NCI-H187 (cell line): ENCODE measurements at places on chromosomes 16 and 17.

DNA sequence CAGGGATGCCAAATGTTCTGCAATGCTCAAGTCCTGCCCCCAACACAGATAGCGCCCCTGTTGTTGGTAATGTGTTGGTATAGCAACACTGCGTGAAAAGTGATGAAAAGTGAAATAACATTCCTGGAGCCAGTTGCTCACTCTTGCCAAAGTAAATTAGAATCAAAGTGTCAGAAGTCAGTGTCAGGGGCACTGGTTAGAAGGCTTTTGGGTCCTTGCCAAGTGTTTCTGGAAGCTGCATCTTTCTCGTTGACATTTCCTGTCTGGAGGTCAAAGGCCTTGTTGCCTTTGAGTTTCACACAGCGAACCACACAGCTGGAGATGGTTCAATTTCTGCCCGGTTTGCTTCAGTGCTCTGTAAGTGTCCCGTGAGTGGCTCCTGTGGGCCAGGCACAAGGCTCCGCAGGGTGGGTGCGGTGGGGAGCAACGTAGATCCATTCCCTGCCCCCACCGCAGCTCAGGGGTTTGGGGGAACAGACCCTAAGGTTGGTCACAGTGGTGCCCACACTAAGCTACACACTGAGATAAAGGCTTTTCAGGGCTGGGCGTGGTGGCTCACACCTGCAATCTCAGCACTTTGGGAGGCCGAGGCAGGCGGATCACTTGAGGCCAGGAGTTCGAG lies 3.6 kb upstream of the SLC16A5 start:
- DNase-seq: no peak

DNA sequence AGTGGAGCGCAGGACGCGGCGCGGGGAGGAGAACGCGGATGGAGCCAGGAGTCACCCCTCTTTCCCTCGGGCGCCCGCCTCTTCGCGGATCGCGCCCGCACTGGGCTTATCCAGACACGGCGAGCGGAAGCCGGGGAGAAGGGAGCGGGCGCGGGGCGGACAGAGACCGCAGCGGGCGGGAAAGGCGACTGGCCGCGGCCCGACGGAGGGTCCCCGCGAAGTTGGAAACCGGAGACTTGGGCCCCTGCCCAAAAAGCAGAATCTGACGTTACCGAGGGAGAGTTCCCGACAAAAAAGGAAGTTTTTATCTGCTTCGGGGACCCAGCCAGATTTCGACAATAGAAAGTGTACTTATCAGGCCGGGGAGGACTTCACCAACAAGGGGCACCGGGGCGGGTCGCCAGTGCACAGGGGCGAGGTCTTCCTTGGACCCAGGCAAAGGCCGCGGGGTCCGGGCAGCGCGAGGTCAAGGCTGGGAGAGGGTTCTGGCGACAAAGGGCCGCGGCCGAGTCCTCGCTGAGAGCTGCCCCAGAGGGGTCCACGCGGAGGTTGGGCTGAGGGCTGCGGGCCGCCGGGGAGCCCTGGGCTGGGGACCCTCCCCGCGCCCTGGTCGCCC lies 519 bp downstream of the ST6GALNAC2 start:
- DNase-seq: no peak

DNA sequence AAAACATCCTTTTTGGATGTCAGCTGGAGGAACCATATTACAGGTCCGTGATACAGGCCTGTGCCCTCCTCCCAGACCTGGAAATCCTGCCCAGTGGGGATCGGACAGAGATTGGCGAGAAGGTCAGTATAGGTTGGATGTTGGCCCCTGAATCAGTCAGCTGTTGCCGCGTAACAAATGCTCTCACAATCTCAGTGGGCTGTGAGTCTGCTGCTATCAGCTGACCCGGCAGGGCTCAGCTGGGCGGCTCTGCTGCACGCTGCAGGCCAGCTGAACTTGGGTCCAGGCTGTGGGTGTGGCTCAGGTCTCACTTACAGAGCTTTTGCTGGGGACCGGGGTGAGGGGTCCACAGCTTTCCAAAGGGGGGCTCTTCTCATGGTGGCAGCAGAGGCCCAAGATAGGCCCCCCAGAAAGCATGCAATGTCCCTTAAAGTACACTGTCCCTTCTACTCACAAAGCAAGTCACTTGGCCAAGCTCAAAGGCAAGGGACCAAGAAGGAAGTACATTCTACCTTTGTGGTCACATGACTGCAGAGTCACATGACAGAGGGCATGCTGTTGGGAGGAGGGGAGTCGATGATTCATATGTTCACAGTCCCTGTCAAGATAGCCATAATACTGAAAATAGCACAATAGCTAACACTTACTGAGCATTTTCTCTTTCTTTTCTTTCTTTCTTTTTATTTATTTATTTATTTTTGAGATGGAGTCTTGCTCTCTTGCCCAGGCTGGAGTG lies 134.2 kb downstream of the ABCC1 start:
- no peak for DNase-seq

DNA sequence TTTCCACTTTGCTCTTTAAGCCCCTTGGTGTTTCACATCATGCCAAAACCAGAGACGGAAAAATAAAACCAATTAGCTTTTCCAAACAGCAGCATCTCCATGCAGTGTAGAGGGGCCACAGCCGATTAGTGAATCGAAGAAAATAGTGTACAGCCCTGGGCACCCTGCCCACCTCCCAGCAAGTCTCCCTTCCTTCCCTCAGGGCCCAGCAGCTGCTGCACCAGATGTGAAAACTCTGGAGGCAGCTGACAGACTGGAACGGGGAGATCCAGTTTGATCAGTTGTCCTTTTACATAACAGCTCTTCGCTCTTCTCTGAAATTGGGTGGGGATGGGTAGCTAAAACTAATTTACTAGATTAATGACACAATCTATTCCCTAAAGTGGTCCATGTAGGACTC lies 19.3 kb downstream of the TMEM11 start:
- DNase-seq: no peak

- no peak for DNase-seq
These were observed 105.8 kb upstream of the METRNL start for GRCh38 chr17:82973456-82974135.

- no peak for DNase-seq
These were observed 7.3 kb upstream of the CAPNS2 start for GRCh38 chr16:55559233-55559632.

DNA sequence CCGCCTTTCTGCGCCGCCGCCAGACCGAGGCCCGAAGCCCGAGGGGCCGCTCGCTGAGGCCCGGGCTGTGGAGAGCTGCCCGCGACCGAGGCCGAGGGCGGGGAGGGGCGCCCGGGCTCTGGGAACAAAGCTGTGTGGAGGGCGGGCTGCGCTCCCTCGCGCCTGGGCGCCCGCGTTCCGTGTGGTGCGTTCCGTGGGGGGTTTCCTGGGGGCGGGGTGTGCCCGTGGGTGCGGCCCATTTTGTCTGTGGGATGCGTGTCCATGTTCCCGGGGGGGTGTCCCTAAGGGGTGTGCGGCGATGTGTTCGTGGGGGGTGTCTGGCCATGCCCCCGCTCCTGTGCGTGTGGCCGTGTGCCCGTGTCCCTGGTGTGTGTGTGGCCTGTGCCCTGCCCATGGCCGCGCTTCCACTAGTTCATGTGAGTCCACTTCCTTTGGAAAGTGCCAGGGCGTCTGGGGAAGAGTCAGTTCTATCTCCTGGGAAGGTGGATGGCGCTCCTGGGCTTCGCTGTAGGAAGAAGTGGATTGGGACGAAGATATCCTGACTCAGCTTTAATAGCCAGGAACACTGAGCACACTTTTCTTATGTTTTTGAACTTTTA lies 520 bp downstream of the JPT2 start:
- no peak for DNase-seq

DNA sequence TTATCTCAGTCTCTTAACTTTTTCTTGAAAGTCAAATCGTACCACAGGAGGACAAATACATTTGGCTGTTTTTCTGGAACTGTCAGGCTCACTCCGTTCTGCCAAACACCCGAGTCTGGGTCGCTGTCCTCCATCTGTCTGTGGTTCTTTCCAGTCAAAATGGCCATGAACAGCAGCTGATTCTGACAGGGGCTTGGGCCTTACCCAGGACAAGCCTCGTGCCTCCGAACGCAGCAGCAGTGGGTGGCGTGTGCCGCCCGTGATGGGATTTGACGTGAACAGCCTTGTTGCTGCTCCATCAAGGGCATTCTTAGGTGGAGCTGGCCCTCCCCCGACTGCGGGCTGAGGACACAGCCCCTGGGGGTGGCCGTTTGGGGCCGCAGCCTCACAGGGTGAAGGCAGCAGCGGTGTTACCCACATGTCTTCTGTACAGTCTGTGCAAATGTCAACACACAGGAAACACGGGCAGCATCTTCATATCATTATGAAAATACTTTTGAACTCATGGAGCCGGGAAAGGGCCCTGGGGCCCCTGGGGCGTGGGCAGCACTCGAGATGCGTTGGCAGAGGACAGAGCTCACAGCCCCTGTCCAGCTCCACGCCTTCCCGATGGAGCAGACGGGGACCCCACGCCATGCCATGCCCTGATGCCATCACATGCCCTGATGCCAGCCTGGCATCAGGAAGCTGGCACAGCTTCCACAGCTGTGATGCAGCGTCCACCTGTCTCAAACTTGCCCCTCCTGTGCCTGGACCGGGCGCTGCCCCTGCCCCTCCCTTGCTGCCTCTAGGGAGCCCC lies 8.6 kb upstream of the ACSF3 start:
- no peak for DNase-seq

DNA sequence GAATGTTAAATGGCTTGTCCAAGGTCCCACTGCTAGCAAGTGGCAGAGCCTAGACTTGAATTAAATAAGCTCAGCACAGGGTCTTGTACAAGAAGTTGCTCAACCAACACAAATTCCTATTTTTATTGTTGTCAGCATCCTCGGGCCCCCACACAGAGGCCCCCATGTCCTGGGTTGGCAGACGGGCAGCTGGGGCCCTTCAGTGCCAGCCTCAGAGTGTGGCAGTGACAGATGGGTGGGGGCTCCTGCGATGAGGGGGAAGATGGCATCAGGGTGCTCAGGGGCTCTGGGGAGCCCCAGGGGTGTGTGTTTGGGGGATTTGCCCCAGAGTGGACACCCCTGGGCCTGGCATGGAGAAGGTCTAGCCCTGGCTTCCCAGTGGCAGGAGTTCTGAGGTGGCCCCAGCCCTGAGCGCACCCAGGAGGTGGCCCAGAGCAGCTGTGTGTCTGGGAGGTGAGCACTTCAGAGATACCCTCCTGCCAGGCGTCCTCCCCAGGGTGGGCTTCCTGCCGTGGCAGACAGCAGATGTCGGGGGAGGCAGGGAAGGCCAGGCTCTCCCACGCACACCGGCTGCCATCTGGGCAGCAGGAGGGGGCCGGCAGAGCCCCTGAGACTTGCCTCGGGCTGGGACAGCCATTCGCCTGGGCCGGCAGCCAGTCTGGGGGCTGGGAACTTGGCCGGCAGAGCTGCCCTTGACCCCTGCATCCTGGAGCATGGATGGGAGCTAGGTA lies 150.8 kb downstream of the C16orf78 start:
- DNase-seq: no peak

GRCh38 chr17:34412965-34413441 lies 50.0 kb upstream of the CCL1 start:
- no peak for DNase-seq

- DNase-seq: no peak
These were observed 26.6 kb downstream of the CCDC42 start for GRCh38 chr17:8718001-8718563.

- DNase-seq: no peak
These were observed 21.6 kb upstream of the ATP2A3 start for GRCh38 chr17:3985846-3986245.

- no peak for DNase-seq
These were observed 8.0 kb downstream of the SMG6 start for GRCh38 chr17:2295575-2295974.

DNA sequence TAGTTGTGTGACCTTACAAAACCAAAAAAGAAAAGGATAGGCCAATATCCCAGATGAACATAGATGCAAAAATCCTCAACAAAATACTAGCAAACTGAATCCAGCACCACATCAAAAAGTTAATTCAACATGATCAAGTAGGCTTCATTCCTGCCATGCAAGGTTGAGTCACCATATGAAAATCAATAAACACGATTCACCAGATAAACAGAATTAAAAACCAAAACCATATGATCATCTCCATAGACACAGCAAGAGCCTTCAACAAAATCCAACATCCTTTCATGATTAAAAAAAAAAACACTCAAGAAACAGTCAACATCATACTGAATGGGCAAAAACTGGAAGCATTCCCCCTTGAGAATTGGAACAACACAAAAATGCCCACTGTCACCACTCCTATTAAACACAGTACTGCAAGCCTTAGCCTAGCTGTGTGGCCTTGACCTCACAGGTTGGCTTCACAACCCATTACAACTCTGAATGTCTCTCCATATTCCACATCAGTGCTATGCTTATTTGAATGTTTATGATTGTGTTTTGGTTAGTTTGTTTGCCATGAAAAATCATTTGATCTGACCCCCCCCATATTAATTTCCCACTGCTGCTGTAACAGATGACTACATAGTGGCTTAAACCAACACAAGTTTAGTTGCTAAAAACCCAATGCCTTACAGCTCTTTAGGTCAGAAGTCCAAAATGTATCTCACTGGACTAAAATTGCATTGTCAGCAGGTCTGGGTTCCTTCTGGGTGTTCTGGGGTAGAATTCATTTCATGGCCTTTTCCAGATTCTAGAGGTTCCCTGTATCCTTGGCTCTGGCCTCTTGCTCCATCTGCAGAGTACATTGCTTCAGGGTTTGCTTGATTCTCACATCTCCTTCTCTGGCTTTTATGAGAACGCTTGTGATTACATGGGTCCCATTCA lies 257.1 kb upstream of the DYNLRB2 start:
- DNase-seq: no peak

- DNase-seq: no peak
These were observed 48.7 kb upstream of the AMZ2 start for GRCh38 chr17:68198931-68199836.

- no peak for DNase-seq
These were observed 1.1 kb downstream of the ACSF2 start for GRCh38 chr17:50426814-50427787.

GRCh38 chr17:2724784-2725164 lies 13.2 kb upstream of the CLUH start:
- no peak for DNase-seq

- DNase-seq: no peak
These were observed 668.2 kb downstream of the CDH11 start for GRCh38 chr16:64453646-64454045.

GRCh38 chr16:48622456-48623303 lies 12.7 kb upstream of the N4BP1 start:
- DNase-seq: no peak

DNA sequence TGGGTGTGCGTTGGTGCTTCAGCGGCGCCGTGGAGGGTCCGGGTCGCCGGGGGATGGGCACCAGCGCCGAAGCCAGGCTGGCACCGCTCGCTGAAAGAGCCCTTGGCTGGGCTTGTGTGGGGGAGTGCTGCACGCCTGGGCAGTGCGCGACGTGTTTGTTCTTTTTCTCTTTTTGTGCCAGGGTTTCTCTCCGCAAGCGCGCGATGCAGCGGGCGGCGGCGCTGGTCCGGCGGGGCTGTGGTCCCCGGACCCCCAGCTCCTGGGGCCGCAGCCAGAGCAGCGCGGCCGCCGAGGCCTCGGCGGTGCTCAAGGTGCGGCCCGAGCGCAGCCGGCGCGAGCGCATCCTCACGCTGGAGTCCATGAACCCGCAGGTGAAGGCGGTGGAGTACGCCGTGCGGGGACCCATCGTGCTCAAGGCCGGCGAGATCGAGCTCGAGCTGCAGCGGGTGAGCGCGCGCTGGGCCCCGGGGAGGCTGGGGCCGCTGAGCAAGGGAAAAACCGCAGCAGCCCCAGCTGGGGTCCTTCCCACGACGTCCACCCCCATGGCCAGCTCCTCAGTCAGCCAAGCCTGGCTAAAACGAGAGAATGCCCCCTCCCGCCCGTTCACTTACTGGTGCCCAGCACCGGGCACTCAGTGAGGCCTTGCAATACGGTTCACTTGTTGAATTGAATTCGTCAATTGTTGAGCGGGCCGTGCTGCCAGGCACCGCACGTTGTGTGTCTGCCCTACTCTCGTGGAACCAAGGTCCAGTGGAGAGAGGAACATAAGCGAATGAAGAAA lies 541 bp downstream of the GPT2 start:
- no peak for DNase-seq
